Fibroblast of skin of right quadriceps (primary cell): ENCODE measurements at places on chromosomes 5 and 9.

DNA sequence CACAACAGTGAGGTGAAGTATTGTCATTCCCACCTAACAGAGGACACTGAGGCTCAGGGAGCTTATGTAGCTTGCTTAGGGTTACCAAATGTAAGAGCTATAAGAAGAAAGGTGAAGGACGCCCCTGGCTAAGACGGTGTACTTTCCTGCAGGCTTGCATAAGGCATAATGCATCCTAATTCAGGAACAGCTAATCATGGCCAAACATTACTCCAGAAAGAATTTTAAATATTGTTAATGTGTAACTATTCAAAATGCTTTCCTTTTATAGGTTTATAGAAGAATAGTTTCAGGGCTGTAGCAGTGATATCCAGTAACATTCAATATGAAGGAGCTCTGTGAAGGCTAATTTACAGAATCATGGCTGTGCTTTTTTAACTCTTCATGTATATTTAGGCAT is 479.1 kb downstream of the BNC2 start:
- no peak for DNase-seq

- peak; percentile 77 for DNase-seq
Observed at GRCh38 chr5:36691696-36692371, 85.4 kb downstream of the SLC1A3 start.

- DNase-seq, result peak; percentile 87
Observed at GRCh38 chr5:9658706-9659105, 28.6 kb upstream of the TAS2R1 start.

- peak; percentile 82 for DNase-seq
Observed at GRCh38 chr5:59062986-59063683, 480.3 kb downstream of the RAB3C start.

DNA sequence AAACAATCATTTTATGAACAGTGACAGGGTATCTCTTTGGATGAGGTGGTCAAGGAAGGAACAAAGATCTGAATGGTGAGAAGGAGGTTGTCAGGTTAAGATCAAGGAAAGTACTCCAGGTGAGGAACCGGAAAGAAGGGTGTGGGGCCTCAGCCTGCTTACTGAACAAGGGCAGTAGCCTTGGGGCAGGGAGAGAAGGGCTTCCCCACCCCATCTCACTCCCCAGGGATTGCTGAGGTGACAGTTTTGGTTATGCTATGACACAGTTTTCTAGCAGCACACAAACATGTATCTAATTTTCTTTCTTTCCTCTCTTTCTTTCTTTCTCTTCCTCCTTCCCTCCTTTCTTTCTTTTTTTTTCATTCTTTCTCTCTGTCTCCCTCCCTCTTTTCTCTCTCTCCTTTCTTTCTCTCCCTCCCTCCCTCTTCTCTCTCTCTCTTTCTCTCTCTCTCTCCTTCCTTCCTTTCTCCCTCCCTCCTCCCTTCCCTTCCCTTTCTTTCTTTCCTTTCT is 4.1 kb upstream of the HDHD3 start:
- DNase-seq, result no peak

DNA sequence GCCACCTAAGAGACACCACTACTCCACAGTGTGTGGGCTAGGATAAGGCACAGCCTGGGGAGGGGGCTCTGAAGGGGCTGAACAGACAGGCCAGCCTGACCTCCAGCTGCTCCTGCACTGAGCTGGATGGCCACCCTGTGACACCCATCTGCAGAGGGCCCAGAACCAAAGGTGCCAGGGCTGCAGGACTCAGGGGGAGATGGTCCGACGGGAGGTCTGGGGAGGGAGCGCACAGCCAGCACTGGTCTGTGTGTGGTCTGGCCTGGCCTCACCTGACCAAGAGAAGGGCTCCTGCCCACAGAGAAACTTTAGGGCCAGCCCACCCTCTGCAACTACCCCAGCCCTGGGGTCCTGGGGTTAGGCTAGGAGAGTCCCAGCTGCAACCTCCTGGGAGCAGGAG is 789 bp downstream of the LTC4S start:
- DNase-seq, result no peak

- DNase-seq, result no peak
Observed at GRCh38 chr5:4036861-4037260, 441.2 kb downstream of the IRX1 start.

DNA sequence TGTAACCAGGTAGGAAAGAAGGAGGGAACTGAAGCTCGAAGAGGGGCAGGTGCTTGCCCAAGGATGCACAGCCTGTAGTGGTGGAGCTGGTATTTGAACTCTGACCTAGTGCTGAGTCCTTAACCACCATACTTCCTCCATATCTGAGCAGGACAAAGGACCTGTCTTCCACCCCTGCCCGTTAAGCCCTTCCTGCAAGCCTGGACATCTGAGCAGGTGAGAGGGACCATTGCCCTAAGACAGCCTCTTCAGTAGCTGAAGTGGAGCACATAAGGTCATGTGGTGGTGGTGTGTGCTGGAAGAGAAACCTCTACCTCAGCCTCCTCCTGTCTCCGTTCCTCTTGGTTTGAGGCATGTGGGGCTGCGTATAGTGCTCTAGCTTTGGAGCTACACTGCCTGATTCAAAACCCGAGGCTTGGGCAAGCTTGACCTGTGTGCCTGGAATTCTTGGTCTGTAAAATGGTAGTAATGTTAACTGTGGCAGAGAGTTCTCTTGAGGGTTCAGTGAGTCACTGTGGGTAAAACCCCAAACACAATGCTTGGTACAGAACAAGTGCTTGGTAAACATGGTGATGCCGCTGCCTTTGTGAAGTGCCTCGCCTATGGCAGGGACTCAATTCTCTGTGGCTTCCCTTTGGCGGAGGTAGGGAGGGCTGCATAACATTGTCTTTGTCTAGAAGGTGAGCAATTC is 7.4 kb downstream of the GALNT10 start:
- no peak for DNase-seq

DNA sequence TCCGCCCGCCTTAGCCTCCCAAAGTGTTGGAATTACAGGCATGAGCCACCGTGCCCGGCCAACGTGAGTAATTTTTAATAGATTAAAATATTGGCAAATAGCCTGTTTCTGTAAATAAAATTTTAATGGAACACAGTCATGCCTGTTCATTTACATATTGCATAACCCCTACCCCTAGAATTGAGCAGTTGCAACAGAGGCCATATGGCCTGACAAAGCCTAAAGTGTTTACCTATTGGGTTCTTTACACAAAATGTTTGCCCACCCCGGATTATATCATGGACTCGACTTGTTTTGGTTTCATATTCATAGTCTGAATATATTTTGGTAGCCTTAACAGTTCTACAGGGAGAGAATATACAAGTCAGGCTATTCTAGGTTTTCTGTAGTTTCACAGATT is 5.3 kb downstream of the NSA2 start:
- no peak for DNase-seq

GRCh38 chr9:3458806-3459475 is 66.9 kb downstream of the RFX3 start:
- peak; percentile 35 for DNase-seq

- DNase-seq, result no peak
Observed at GRCh38 chr9:111886983-111887718, 9.5 kb upstream of the UGCG start.
